ENCODE measurements at places on chromosomes 2 and 18.

DNA sequence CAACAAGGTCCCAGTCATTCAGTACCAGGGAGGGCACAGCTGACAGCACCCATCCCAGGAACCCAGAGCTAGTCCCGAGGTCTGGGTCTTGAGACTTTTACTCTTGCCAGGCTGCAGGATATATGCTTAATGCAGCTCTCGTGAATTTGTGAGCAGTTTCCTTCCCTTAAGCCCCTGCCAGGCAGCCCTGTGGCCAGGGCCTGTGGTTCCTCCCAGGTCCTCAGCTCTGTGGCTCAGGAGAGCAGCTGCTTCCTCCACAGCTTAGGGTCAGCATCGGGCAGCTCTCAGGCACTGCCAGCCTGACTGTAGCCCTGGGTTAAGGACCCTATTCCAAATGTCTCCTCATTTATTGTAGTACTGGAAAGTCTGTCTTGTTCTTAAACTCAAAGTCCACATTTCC is 1384.8 kb downstream of the RPIA start:
- no peak for DNase-seq

GRCh38 chr2:219434718-219435525 is at the start of gene SPEG:
Gene SPEG, plus strand, starts transcription at chr2:219434843. Its CDS starts 135 bp downstream, at chr2:219434978.
- DNase-seq: no peak

DNA sequence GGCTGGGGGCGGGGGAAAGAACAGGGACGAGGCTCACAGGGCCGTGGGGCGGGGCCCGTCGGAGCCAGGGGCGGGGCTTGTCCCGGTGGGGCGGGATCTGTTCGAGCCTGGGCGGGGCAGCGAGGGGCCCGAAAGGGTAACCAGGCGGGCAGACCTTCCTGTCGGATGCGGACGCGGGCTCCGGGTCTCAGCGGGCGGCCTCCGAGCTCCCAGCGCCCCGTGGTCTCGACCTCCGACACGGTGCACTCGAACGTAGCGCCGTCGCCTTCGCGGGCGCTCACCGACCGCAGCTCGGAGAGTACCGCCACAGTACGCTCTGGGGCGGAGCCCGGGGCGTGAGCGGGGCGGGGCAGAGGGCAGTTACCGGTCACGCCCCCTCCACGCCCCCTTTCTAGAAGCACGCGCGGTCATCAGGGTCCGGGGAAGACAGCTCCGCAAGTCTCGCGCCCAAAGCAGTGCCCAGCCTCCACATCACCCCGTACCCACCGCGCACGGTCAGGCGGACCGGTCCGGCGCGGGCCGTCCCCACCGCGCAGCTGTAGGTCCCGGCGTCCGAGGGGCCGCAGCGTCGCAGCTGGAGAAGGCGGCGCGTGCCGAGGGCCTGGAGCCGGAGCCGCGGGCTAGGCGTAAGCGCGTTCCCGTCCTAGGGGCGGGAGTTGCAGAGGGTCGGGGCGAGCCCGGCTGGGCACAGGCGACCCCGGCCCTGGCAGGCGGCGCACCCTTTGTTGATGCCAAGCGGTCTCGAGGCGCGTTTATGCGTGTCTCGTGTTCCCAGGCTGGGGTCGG is 8.7 kb downstream of the TMEM198 start:
- DNase-seq: peak; percentile 73

DNA sequence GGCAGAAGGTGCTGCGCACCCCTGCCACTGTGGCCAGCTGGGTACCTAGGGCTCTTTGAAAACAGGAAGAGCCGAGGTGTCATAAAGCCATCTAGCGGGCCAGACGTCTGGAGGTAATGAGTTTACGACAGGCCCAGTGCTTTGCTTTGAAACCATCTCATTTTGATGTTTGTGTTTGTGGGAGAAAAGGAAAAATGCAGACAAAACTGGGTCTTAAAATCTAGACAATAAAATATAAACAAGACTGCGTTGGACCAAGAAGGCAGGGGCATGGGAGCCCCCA is 3.2 kb downstream of the HOXD9 start:
- DNase-seq: no peak

DNA sequence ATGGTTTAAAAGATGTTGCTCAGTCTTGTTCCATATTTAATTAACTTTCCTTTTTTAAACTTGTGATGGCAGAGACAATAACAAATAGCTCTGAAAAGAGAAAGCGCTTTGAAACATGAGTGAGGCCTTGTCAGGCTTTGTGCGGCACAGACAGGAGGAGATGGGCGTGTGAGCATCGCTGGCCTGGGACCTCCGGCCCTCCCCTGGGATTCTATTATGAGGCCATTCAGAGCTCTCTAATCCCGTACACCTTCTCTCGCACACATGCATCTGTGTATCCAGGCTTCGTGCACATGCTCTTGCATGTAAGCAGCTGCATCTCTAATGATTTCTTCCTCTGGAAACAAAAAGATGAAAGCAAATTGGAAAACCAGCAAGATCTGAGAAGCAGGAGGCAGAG is 313.7 kb downstream of the ZNF521 start:
- no peak for DNase-seq

- no peak for DNase-seq
Measured at GRCh38 chr18:24300703-24301102, 96.9 kb downstream of the OSBPL1A start.

- no peak for DNase-seq
Measured at GRCh38 chr18:78624646-78625279, 354.9 kb upstream of the SALL3 start.

- DNase-seq: no peak
Measured at GRCh38 chr2:99602476-99602875, 112.7 kb upstream of the REV1 start.

DNA sequence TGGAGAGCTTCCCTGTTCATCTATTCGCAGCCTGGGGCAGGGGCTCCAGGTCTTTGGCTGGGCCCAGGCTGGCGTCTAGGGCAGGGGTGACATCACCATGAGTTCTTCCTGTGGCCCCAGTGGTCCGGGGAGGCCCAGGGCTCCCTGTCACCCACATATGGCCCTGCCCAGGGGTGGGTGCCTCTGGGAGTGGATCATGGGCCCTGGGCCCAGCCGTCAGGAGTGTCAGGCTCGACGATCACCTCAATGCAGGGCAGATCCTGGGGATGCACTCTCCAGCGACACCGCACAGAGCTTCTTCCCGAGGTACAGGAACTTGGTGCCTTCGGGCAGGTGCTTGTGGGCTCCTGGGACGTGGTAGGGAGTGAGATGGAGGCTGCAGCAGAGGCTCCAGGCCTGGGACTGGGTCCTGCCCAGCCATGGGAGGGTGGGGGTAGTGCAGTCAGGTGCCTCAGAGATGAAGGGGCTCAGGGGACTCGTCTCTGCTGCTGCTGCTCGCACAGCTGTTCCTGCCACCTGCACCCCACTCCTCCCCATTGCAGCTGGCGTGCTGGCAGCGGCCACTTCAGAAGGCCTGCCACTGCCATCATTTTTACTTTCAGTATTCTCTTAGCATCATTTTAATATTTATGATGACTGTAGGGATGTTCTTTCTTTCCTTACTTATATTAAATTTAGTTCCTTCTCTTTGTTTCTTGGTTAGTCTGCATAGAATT is 196.0 kb upstream of the VRK2 start:
- DNase-seq: no peak

DNA sequence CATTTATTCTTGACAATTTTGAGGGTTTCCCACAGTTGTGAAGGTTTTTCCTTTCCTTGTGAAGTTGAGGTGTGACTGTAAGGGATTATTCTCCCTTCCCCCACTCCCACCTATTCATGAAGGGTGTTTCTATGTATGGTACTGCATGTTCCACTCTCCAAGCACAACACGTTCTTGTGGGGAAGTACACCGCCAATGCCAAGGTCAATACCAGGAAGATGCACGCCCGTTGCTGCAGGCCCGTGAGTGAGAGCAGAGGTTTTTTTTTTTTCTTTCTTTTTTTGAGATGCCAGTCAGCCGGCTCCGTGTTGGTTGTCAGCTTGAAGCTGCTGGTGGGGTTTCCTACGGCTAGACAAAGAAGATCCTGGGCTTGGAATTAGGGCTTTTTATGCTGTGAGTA is 38.6 kb upstream of the EPHA4 start:
- no peak for DNase-seq

DNA sequence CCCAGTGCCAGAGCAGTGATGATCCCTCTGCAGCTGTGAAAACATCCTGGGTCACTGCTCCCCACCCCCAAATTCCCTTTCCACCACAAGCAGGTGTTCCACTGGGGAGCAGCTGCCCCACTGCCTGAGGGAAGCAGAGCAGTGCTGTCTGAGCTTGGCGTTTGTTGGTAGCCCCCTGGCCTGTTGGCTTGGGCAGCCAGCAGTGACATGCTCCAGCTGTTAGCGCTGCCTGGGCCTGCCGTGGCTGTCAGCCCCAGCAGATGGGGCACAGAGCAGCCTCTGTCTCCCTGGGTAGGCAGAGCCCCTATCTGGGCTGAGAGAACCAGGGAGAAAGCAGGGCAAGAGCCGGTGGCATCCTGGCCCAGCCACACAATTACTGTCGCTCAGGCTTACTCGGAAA is 247.7 kb downstream of the GLI2 start:
- DNase-seq: no peak

GRCh38 chr2:189191766-189192165 is 12.2 kb upstream of the COL5A2 start:
- DNase-seq: no peak

DNA sequence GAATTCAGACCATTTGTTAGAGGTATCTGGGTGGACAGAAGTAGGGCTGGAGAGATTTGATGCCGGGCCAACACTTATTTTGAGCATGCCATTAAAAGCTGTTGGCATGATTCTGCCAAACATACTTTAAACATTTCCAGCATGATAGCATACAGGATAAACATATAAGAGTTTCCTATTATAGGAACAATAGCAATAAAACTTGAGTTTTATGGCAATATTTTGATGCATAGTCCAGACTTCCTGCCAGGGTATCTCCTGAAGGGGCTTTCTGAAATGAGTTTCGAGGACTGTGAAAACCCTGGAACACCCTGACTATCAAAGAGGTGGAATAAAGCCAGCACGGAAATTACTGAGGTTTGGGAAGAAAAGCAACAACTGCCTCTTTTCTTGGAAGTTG is 1398.0 kb upstream of the NXPH2 start:
- no peak for DNase-seq

- peak; percentile 12 for DNase-seq
Measured at GRCh38 chr2:158745067-158745865, 49.9 kb upstream of the DAPL1 start.

- DNase-seq: no peak
Measured at GRCh38 chr2:174717916-174718315, 46.4 kb downstream of the CHRNA1 start.

DNA sequence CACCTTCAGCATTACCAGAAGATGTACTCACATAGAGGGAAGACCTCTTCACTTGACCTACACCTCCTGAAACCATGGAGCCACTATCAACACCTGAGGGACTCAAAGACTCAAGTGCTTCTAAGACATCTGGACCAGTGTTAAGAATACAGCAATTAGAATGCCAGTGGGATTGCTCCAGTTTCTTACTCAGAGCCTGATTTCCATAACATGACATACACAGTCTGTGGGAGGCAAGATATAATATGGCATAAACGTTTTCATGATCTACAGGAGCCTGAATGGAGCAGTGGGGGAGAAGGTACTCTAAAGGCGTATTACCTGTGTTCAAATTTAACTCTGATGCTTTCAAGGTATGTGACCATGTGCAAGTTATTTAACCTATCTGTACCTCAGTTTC is 57.2 kb downstream of the ZNF385B start:
- no peak for DNase-seq

All from activated T-cell treated with anti-CD3 and anti-CD28 coated beads for 24 hours (primary cell).